ENCODE measurements at places on chromosomes 4 and X.
A peak's percentile ranks its signal among the peaks of the same experiment; 100 is the strongest.

DNA sequence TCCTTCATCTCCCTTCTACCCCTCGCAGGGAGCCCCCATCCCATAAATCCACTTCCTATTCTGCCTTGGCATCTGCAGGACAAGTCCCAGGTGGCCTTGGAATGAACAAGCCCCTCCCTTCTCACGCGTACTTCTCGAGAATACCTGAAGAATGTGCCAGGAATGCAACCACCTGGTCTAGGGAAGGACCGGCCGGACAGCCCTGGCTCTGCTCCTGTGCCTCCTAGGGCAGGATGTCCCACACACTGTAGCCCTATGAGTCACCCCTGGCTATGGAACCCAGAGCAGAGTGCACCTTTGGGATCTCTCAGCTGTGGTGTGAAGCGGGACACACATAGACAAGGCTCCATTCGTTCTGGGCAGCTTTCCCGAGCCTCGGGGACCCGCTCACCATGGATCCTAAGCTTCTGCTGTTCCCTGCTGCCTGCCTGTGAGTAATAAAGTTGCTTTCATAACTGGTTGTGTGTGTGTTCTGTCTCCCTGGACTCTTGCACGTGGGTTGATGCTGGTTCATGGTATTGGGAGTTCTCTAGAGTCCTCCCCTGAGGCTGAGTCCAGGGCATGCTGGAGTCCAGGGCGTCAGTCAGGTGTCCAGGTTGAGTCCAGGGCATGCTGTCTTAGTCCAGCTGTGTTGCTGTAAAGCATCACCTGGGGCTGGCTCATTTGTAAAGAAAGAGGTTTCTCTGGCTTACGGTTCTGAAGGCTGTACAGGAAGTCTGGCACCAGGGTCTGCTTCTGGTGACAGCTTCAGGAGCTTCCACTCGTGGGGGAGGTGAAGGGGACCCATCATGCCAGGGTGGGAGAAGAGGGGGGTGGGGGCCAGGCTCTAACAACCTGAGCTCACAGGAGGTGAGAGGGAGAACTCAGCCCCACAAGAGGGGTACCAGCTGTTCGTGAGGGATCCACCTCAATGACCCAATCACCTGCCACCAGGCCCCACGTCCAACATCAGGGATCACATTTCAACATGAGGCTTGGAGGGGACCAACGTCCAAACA lies 7.4 kb upstream of the PDE6B start:
- no peak for DNase-seq

DNA sequence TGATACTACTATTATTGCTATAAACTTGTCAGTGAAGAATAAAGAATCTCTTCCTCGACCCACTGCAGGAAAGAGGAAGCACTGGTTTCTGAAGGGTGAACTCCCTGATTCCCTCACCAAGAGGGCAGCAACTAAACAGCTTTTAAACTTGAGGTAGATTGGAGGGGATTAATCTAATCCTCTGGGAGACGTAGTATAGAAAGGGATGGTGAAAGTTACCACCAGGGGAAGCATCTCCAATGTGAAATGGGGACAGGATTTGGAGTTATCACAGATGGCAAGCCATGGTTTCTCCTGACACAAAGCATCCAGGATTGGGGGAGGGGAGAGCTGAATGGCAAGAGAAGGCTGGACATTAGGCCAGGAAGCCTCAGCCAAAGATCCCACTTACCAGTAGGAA lies 62.7 kb upstream of the PTPN13 start:
- DNase-seq: no peak

GRCh38 chr4:169899295-169899694 lies 126.9 kb downstream of the MFAP3L start:
- no peak for DNase-seq

DNA sequence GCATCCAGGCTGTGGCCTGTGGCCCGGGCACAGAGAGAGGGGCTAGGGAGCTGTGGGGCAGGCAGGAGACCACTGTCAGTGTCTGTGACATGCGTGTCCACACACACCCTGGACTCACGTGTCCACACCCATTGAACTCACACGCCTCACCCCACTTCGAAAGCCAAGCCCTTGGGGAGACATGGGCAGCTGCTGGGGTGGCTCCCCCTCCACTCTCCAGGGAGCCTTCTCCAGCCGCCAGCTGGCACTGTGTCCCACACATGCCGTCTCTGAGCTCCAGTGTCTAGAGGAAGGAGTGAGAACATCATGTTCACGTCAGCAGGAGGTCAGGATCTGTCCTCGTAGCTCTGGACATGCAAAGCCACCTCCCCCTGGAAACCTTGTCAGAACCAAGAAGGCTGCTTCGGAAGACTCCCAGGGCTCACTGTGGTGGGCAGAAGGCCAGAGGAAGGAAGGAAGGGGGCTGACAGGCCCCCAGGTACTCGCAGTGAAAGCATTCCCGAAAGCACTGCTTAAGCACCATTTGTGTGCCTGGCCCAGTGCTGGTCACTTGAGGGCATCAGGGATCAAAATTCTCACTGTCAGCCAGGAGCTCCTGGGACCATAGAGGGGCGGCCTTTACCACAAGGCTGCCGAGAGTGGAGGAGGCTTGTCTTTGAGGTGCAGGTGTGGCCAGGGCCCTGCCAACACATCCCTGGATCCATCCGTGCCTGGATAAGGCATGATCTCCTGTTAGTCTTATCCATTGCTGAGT lies 61.4 kb downstream of the HTRA3 start:
- DNase-seq: no peak

DNA sequence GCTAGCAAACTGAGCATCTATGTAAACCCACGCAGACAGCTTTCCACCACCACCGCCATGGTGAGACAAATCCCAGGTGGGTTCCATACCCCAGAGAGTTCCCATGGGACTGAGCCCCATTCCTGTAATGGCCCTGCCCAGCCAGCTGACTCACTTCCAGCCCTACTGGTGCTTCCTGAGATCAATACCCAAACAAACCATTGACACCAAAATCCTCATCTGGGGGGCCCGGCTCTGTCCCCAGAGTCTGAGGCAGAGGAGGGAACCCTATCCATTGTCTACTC lies 30.1 kb upstream of the JAKMIP1 start:
- DNase-seq: no peak

- peak; percentile 3 for DNase-seq
These were observed 217.9 kb upstream of the KLHL4 start for GRCh38 chrX:87299563-87300160.

GRCh38 chrX:38578167-38578566 lies 16.8 kb downstream of the TSPAN7 start:
- DNase-seq: no peak

- no peak for DNase-seq
These were observed 815.5 kb downstream of the FAT4 start for GRCh38 chr4:126130215-126130614.

DNA sequence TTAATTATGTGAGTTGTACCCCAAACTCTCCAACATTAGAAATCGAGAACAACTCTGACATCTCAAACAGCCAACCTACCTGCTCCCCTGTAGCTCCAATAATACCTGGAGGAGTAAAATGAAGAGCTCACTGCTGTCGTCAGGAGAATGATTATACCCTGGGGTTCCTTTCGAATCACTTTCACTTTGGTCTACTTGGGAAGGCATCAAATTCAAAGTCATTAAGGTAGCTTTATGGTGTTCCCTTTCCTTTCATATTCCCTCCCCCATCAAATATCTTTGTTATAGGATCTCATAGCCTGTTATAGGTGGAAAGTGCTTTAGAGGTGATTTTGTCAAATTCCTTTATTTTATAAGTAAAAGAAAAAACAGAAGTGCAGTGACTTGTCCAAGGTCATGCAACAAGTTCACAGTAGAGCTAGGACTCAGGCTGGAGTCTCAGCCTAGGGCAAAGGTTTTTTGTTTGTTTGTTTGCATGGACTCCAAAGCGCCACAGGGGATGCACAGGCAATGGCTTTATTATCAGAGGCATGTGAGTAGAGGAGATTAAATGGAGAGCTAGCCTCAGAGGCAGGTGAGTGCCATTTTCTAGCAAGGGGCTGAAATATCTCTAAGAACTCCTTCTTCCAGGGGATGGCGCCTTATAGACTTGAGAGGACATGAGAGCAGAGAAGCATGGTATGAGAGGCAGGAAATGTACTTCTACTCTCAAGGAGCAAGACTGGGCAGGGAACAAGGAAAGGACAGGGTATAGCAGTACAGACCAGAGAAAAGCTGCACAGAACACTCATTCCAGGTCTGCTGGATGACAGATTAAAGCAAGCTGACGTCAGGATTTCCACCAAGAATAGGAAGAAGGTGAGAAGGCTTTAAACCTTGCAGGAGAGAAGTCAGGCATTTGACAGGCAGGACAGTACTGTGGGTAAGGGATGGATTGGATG lies 262.1 kb upstream of the GPC4 start:
- DNase-seq: no peak

- DNase-seq: no peak
These were observed 102.0 kb downstream of the SYTL5 start for GRCh38 chrX:38108364-38108763.

DNA sequence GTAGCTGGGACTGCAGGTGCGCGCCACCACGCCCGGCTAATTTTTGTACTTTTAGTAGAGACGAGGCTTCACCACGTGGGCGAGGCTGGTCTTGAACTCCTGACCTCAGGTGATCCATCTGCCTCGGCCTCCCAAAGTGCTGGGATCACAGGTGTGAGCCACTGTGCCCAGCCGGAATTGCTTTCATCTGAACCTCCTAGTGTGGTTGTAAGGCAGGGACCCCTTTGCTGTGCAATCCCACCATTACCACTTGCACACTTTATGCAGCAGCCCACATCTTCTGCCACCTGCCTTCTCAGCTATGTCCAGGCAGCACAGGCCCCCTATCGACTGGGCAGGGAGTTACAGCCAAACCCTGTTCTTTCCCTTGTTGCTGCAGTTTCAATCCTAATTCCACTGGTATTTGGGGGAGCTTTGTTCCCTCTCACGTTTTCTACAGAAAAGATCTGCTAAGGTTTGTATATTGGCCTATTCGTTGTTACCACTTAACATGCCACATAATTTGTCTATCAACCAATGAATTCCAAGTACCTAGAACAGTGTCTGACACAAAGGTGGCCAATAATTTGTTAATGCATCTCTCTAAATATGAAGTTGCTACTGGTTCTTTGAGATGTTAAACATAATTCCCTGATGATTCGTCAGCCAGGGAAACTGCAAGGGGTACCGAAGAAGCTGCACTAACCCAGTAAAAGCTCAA lies 6.5 kb downstream of the RPL39 start:
- no peak for DNase-seq

GRCh38 chr4:11505221-11505971 lies 76.7 kb upstream of the HS3ST1 start:
- no peak for DNase-seq

GRCh38 chr4:55329012-55329411 lies 17.0 kb upstream of the SRD5A3 start:
- no peak for DNase-seq

Data from NT2/D1 (cell line).